ENCODE measurements at places on chromosomes 3 and 15.

DNA sequence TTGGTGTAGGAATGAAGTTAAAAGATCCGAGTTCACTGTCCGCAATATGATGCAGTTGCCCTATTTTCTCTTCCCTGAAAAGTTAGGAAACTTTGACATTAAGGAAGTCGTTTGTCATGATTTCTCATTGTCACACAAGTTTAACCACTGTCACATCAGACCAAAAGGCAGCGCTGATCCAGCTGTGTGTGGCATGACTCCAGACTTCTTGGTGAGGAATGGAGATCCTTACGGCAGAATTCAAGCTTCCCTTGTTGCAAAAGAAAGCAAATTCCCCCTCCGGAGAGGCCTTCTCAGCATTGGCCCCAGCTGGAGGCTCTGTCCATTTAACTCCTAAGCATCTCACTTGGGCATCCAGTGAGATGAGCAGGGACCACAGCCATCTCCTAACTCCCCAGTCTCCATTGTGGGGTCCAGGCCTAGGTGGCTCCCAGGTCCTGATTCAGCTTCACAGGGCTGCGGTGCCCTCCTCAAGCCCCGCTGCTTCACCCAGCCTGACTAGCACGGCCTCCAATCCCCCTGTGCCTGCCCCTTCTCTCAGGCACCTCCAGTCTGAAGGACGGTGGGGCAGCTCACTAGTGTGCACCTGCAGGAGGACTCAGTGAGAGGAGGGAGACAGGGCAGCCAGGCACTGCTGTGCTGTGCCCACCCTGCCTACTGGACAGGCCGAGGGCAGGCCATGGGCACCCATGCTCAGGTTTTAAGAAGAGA is 159.5 kb downstream of the CHSY1 start:
- no peak for DNase-seq

DNA sequence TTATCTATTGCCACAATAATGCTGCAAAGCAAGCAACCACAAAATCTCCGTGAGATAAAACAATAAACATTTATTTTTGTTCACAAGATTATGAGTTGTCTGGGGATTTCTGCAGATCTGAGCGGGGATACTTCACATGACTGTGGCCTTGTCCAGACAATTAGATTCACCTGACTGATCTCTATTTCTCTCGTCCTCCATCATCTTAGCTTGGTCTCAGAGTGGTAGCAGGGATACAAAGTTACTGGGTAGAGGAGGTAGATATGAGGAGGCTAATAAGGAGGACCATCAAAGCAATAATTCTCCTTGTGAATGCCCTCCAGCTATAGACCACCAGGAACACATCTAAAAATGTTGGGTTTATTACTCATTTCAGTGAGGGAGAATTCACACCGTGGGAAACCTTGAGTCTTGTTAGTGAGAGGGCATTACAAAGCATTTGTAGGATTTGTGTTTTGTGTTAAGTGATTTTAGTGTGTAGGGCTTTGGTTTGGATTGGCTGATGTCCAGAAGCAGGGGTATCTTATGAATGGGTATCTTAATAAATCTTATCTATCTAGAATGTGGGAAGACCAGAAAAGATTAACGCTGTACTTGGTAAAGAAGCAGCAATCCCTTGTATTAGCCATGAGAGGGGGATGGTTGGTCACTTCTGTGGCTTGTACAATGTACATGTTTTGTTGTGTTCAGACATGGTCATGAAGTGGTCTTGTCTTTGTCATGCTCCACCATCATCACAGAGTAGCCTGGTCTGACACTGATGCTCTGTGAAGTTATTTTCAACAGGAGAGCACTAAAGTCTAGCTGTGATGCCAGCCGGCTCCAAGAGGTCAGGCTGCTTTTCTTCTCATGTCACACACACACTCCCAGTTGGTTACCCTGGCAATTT is 287.6 kb upstream of the STT3B start:
- DNase-seq = no peak

- DNase-seq = no peak
Observed at GRCh38 chr15:38743147-38743546, 178.5 kb upstream of the RASGRP1 start.

- no peak for DNase-seq
Observed at GRCh38 chr3:14208977-14209394, 30.4 kb downstream of the LSM3 start.

GRCh38 chr3:127716384-127716783 is 43.6 kb downstream of the ABTB1 start:
- DNase-seq = no peak

DNA sequence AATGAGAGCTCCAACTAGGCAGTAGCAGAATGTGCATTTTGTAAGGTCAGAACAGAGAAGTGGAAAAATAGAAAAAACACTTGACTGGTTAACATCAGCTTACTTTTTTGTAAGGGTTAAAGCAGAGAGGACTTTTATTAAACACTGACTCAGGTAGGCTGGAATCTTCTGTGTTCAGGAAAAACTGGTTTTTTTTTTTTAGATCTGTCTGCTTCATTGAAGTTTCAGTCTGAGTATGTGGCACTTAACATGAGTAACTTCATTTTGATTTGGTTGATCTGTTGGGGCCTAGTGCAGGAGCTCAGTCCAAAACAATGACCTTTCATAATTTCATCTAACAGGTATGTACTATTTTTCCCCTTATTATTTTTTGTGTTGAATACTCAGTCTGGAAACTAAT is 141.1 kb downstream of the DOCK3 start:
- no peak for DNase-seq
